Spinal cord (tissue), 10 donors: ENCODE measurements at places on chromosomes 2 and 18. TPM values are rescaled to one million over a fixed set of nuclear protein-coding genes. Genes with fewer than 3 reads are reported as not detected.

DNA sequence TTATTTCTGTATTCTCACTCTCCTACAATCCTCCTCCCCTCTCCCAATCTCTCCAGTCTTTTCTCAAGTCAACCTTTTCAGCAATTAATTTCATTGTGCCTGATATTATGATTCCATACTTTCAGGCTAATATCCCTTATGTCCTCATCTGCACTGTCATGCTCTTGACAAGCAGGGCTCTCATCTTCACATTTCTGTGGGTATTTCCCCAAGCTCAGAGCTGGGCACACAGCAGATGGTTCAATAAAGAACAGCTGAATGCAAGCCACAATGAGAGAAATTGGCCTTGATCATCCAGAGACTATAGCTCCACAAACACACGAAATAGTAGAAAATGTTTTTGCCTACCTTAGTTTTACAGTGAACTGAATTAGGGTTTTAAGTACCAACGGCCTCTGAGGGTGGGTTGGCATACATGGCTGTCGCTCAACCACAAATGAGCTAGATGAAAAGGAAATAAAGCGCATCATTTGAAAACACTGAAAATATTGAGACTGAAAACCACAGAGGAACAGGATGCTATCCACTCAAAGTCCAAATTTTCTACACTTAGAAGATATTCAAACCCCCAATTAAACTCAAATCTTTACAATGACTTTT lies 47.5 kb upstream of the STAT1 start:
- no peaks in the 10 kb centered on the region for H3K36me3 ChIP-seq
- no peak overlapping the region for H3K27ac ChIP-seq
- H3K27me3 ChIP-seq, result no peaks in the 10 kb centered on the region
- no peak for DNase-seq
- no peak overlapping the region for H3K4me3 ChIP-seq

POTEJ gene
- total RNA-seq, result 0.10 TPM

TEKT4 gene
- total RNA-seq, result 2.7 TPM

EXOC6B gene
- total RNA-seq, result 39.0 TPM

UBR3 gene
- total RNA-seq, result 48.9 TPM
